ENCODE measurements at places on chromosomes 6 and 20. TPM values are rescaled to one million over a fixed set of nuclear protein-coding genes. Genes with fewer than 3 reads are reported as not detected.

Gene RUNX2
- 0.44 TPM for total RNA-seq

Gene CALHM6
- 2.3 TPM for total RNA-seq

Gene WFDC8
- not detected for total RNA-seq

Gene TTLL9
- not detected for total RNA-seq

Gene PREX1
- total RNA-seq = 17.4 TPM

Gene C6orf58
- total RNA-seq = not detected

Gene RFX6
- total RNA-seq = not detected

Gene DACT2
- total RNA-seq = 2.4 TPM

Gene MEP1A
- total RNA-seq = not detected

Gene DXO
- 20.9 TPM for total RNA-seq

Gene PABPC1L
- total RNA-seq = 5.6 TPM

Gene KIFC1
- total RNA-seq = 0.31 TPM

Gene MEI4
- 0.84 TPM for total RNA-seq

Gene NFKBIL1
- 12.9 TPM for total RNA-seq

Gene SLC17A9
- 5.7 TPM for total RNA-seq

Gene CRIP3
- total RNA-seq = 0.85 TPM

Gene GUCA1A
- not detected for total RNA-seq

Gene GINS1
- 1.6 TPM for total RNA-seq

Gene GJA1
- total RNA-seq = 218 TPM

Gene DNAAF9
- 17.2 TPM for total RNA-seq

Gene MYLK2
- total RNA-seq = not detected

Gene COL20A1
- not detected for total RNA-seq

Gene AGPAT4
- total RNA-seq = 4.6 TPM

Gene BTN3A1
- 5.7 TPM for total RNA-seq

Gene ACTL10
- total RNA-seq = 0.47 TPM

Gene HLA-DRB1
- total RNA-seq = 90.4 TPM

Gene FUT9
- not detected for total RNA-seq

Gene MRPS26
- total RNA-seq = 42.7 TPM

Gene SNAI1
- total RNA-seq = 8.5 TPM

Gene PRR18
- total RNA-seq = 0.65 TPM

Gene RREB1
- total RNA-seq = 37.6 TPM

Gene TRIM38
- total RNA-seq = 5.3 TPM

Gene THBD
- 20.6 TPM for total RNA-seq

Gene TAP1
- 27.5 TPM for total RNA-seq

Gene ZNF311
- total RNA-seq = 0.68 TPM

Gene SUMO4
- 0.71 TPM for total RNA-seq

Gene ENPP1
- total RNA-seq = 6.9 TPM

Gene CDKAL1
- 9.8 TPM for total RNA-seq

Gene SLC44A4
- not detected for total RNA-seq

Measured in left cardiac atrium (tissue), 4 donors.